Thyroid gland (tissue), 4 donors: ENCODE measurements at places on chromosomes 2 and 18. TPM values are rescaled to one million over a fixed set of nuclear protein-coding genes. Genes with fewer than 3 reads are reported as not detected.

- no peak for DNase-seq
Observed at GRCh38 chr18:48676346-48676745, 137.5 kb downstream of the CTIF start.

GRCh38 chr2:64943387-64944150 lies 45.6 kb upstream of the SLC1A4 start:
- no peak for DNase-seq

Gene C2orf76
- total RNA-seq = 5.3 TPM

DNA sequence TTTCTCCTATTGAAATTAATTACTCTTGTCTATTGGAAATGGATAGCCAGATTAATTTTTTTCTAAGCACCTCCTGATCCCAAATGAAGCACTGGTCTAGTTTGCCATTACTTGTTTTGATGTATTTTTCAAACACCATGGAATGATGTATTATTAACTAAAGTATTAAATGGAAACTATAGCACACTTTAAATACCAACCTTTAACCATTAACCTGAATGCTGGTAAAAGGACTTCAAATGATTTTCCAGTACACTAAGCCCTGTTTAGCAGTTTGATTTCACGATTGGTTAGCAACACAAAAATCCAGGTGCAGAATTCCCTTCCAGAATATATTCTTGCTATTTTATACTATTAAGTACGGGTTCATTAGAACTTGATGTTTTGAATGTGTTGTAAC lies 37.3 kb downstream of the COL4A3 start:
- DNase-seq = no peak

DNA sequence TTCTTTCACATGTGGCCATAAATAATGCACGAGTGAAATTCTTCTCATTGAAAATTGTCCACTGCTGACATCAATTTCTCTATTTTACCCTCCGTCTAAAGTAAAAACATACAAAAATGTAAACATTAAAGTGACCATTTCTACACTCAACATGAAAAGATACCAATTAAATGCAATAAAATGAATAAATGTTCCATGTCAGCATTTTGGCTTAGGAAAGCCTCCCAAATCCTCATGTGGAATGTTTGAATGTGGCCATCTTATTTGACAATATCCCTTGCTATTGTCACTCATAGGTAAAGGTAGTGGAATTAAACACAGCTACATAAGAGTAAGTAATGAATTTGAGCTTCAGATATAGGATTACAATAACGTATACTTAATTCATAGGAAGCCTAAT lies 60.8 kb downstream of the ZNF521 start:
- no peak for DNase-seq

GRCh38 chr2:239475161-239476028 lies 74.6 kb upstream of the HDAC4 start:
- DNase-seq = no peak

DNA sequence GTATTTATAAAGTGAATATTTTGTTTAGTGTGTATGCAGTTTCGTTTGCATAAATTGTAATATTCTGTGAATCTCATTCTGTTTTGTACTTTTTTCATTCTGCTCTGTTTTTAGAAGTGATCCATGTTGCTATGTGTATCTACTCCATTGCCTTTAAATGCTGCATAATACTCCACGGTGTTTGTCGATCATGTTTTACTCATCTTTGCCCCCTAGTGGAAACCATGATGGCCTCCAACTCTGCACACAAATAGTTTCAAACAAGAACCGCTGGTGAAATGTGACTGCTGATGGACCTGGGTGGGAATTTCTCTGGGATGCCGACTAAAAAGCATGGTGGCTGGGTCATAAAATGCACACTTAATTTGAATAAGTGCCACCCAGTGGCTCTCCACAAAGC lies 32.0 kb upstream of the SKOR2 start:
- no peak for DNase-seq

DNA sequence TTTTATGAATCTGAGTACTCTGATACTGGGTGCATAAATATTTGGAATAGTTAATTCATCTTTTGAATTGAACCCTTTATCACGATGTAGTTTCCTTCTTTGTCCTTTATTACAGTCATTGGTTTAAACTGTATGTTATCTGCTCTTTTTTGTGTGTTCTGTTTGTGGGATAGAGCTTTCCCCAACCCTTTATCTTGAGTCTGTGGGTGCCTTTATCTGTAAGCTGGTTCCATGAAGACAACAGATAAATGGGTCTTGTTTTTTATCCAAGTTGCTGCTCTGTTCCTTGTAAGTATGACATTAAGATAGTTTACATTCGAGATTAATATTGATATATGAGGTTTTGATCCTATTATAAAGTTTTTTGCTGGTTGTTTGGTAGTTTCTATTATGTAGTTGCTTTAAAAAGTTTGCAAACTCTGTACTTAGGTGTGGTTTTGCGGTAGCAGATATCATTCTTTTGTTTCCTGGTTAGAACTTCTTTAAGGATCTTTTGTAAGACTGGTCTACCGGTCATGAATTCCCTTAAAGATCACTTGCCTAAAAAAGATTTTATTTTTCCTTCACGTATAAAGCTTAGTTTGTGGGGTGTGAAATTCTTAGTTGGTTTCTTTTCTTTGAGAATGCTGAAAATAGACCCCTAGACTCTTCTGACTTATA lies 1451.3 kb upstream of the SLC39A10 start:
- DNase-seq = no peak

Gene EFHD1
- 14.5 TPM for total RNA-seq

GRCh38 chr2:181188605-181189004 lies 208.2 kb downstream of the UBE2E3 start:
- DNase-seq = no peak
